ENCODE measurements at places on chromosomes 1 and 21.
A peak's percentile ranks its signal among the peaks of the same experiment; 100 is the strongest.

GRCh38 chr1:155873860-155874259 lies 14.5 kb downstream of the SYT11 start:
- no peak for DNase-seq

- no peak for DNase-seq
Measured at GRCh38 chr21:37452227-37452626, 85.7 kb downstream of the DYRK1A start.

DNA sequence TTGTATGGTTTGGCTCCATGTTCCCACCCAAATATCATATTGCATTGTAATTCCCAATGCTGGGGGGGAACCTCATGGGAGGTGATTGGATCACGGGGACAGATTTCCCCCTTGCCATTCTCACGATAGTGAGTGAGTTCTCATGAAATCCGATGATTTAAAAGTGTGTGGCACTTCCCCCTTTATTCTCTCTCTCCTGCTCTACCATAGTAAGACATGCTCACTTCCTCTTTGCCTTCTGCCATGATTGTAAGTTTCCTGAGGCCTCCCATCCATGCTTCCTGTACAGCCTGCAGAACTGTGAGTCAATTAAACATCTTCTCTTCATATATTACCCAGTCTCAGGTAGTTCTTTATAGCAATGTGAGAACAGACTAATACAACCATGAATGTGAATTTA lies 211.6 kb upstream of the NR5A2 start:
- no peak for DNase-seq

GRCh38 chr1:193417403-193417802 lies 231.0 kb upstream of the B3GALT2 start:
- no peak for DNase-seq

DNA sequence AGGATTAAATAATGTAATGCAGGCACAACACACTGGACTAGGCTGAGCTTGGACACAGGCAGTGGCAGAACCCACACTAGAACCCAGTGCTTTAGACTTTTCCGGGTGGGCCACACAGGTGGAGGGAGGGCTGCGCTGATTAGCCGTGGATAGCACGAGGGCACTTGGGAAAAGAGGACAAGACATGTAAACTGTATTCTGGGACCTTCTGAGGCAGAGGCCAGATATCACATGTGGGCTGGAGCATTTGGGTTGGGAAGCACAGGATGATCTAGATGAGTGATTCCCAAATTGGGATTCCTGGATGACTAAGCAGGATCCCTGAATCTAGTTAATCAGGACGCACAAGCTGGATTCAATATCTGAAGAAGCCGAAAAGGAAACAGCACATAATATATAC lies 20.3 kb upstream of the A3GALT2 start:
- no peak for DNase-seq

GRCh38 chr1:173413271-173413707 lies 63.8 kb upstream of the PRDX6 start:
- DNase-seq, result no peak

DNA sequence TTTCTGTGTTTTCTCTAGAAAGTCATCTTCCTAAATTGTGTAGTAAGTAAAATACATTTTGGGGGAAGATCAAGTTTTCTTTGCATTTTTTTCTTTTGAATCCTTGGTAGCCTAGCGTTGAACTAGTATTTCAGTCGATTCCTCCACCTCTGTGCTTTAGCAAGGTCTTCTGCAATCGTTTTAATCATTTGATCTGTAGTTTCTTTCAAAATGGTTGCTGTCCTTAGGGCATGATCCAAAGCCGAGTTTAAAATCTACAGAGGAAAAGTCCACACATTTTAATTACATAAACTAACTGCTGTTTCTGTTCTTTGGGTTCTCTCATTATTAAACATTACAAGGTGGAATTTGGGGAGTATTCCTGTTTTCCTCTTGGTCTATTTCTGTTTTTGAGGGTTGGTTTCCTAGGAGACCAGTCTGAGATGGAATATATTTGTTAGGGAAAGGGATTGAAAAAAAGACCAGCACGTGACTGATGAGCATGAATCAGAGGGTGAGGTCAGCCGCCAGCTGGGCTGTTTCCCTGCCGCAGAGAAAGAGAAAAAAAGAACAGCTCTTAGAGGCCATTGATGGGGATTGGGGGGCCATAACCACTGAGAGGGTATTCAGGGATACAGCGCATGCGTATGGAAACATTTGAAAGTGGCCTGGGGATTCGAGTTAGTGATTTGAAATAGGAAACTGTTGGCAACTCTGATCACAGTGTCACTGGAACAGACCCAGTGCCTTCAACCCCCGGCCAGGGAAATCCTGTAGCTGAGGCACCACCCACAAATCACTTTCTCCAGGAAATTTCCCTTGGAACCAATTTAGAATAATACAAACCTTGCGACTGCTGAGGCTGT lies 40.6 kb downstream of the AKNAD1 start:
- DNase-seq, result no peak

DNA sequence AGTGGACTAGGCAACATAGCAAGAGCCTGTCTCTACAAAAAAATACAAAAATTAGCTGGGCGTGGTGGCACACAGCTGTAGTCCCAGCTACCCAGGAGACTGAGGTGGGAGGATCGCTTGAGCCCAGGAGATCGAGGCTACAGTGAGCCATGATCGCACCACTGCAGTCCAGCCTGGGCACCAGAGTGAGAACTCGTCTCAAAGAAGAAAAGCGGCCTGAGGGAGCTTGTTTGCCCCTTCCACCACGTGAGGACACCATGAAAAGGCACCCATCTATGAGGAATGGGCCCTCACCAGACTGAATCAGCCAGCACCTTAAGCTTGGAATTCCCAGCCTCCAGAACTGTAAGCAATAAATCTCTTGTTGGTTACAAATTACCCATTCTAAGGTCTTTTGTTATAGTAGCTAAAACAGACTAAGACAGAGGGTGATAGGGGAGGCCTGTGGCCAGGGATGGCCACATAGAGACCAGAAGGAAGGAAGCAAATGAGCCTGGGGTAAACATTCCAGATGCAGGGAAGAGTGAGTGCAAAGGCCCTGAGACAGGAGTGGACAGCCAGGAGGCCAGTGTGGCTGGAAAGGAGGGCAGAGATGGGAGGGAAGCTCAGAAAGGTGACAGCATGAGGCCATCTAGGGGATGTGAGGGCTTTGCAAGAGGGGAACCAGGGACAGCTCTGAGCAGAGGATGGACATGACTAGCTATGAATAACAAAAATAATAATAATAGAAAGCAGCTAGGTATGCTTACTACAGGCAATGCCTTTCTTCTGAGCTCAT lies 120.1 kb downstream of the MATN1 start:
- no peak for DNase-seq

GRCh38 chr1:214902636-214903320 lies 179.8 kb upstream of the KCNK2 start:
- no peak for DNase-seq

- peak; percentile 78 for DNase-seq
Measured at GRCh38 chr1:89781494-89782126, 39.2 kb upstream of the LRRC8D start.

- no peak for DNase-seq
Measured at GRCh38 chr1:21814241-21814918, 2.3 kb downstream of the LDLRAD2 start.

DNA sequence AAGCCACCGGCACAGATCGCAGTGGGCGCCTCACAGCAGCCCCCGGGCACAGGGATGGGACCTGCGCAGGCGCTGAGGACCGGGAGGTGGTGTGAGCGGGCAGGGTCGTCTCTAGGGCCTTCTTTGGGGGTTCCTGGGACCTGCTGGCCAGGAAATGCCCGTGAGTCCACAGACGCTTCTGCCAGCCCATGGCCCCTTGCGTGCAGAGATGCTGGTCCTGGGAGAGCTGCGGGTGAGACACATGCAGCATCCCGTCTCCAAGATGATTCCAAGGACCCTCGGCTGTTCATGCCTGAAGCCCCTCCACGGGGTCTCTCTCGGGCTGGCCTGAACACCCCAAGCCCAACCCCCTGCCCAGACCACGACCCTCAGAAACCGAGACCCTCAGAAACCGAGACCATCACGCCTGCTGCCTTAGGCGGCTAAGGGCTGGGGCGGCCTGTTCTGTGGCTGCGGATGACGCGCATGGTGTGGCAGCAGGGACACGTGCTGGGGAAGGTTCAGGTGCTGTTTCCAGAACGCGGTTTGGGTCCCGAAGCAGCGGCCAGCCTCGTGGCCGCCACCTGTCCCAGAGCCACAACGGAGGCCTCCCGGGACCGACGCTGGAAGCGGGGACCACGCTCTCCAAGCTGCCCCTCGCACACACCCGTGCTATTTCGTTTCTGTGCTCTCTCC lies 23.0 kb downstream of the CFAP74 start:
- DNase-seq, result no peak

GRCh38 chr1:205668951-205669340 lies 11.4 kb downstream of the SLC45A3 start:
- no peak for DNase-seq

GRCh38 chr1:153466908-153467307 lies 6.5 kb upstream of the S100A7 start:
- DNase-seq, result no peak

DNA sequence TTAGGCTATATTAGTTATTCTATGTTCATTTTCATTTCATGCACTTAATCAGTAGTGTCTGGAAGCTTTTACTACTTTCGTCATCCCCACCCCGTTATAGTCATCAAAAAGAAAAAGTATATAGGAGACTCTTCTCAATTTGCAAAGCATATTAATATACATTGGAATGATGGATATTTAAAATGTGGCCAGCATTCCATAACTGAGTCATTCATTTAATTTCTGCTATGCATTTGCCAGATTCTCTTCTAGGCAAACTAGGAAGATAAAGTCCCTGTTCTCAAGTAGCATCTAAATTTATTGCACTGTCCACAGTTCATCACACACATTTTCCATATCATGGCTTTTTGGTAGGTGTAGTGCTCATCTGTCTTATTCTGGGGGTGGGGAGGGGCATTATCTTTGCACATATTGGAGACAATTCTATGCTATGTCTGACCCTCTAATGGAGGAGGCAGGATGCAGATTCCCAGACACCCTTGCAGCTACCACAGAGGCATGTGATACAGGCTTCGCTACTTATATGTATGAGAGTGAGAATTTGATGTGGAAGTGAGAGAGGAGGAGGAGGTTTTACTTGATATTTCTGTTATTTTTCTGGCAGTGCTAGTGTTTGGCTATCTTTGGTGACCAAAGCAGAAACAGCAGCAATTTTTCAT lies 125.8 kb downstream of the CTH start:
- DNase-seq, result no peak

DNA sequence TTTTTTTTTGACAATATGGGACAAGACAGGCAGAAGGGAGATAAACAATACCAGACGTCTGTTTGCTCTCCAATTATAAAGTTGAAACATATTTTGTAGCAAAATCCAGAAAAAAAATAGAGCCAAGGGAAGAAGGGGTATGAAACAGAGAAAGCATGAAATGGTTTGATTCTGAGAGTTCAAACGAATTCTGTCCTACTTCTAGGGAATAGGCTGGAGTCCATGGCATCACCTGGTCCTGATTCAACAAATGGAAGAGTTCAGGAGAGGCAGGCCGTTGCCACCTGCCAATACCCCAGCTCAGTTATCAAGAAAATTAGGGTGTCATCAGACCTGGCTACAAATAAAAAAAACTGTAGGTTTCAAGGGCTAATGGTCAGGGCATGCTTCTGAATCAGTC lies 71.8 kb downstream of the CLSTN1 start:
- DNase-seq, result no peak

GRCh38 chr1:175089136-175089718 lies 21.6 kb downstream of the TNN start:
- no peak for DNase-seq

Measured in stimulated activated naive CD4-positive, alpha-beta T cell treated with Interleukin-2 at 50 U/mL for 16 hours (primary cell).